ENCODE measurements at places on chromosomes 7 and 10. TPM values are rescaled to one million over a fixed set of nuclear protein-coding genes. Genes with fewer than 3 reads are reported as not detected.

ANK3 gene
- 9.2 TPM for total RNA-seq

SLC26A4 gene
- total RNA-seq: 1.7 TPM

TUBB8 gene
- not detected for total RNA-seq

SFTPA1 gene
- total RNA-seq: not detected

LIPK gene
- total RNA-seq: not detected

TFEC gene
- total RNA-seq: 29.1 TPM

GRM3 gene
- total RNA-seq: not detected

ASZ1 gene
- not detected for total RNA-seq

RBAK gene
- total RNA-seq: 15.3 TPM

LLCFC1 gene
- total RNA-seq: not detected

GIMAP7 gene
- 30.9 TPM for total RNA-seq

CALD1 gene
- 246 TPM for total RNA-seq

MORN4 gene
- 3.9 TPM for total RNA-seq

ZNF503 gene
- total RNA-seq: 2.4 TPM

TMEM236 gene
- total RNA-seq: 0.14 TPM

DRGX gene
- total RNA-seq: not detected

CLDN3 gene
- total RNA-seq: 0.27 TPM

AKR1C8 gene
- total RNA-seq: not detected

SLC16A9 gene
- 1.5 TPM for total RNA-seq

UBTD1 gene
- 38.1 TPM for total RNA-seq

SRPK2 gene
- 75.8 TPM for total RNA-seq

TMEM178B gene
- not detected for total RNA-seq

RAB11FIP2 gene
- 22.0 TPM for total RNA-seq

INMT gene
- total RNA-seq: not detected

GRID1 gene
- total RNA-seq: not detected

POU6F2 gene
- not detected for total RNA-seq

SLC13A1 gene
- total RNA-seq: not detected

ARHGEF5 gene
- 1.3 TPM for total RNA-seq

PDE6C gene
- not detected for total RNA-seq

SPDYE1 gene
- total RNA-seq: 0.07 TPM

VSTM2A gene
- total RNA-seq: not detected

RADIL gene
- 0.80 TPM for total RNA-seq

TSPAN12 gene
- 21.5 TPM for total RNA-seq

TMEM196 gene
- not detected for total RNA-seq

ADAM22 gene
- total RNA-seq: 0.79 TPM

GNGT1 gene
- total RNA-seq: not detected

LRRC18 gene
- total RNA-seq: not detected

IRF5 gene
- 1.4 TPM for total RNA-seq

A1CF gene
- total RNA-seq: not detected

PALS2 gene
- total RNA-seq: 29.7 TPM

CAV2 gene
- total RNA-seq: 406 TPM

TAS2R39 gene
- total RNA-seq: not detected

UPP1 gene
- 41.6 TPM for total RNA-seq

CYP26C1 gene
- total RNA-seq: 0.80 TPM

ITPRID1 gene
- total RNA-seq: not detected

KIF20B gene
- total RNA-seq: 54.3 TPM

TUBGCP2 gene
- total RNA-seq: 59.9 TPM

CDCA7L gene
- total RNA-seq: 164 TPM

SEMA3E gene
- total RNA-seq: 0.29 TPM

BMPER gene
- total RNA-seq: 0.50 TPM

TEX47 gene
- not detected for total RNA-seq

PALD1 gene
- 38.7 TPM for total RNA-seq

LHFPL3 gene
- total RNA-seq: not detected

PNLIPRP3 gene
- total RNA-seq: not detected

TRIM50 gene
- not detected for total RNA-seq

OR6V1 gene
- total RNA-seq: not detected

FRMPD2 gene
- total RNA-seq: 0.07 TPM
